DMS79 treated with DMSO at 0.1 percent for 48 hours (cell line): ENCODE measurements at places on chromosomes 16 and 17.

- DNase-seq, result no peak
These were observed 572.2 kb upstream of the SOX9 start for GRCh38 chr17:71548540-71549190.

GRCh38 chr17:78568494-78569115 lies 8.6 kb downstream of the DNAH17 start:
- no peak for DNase-seq

DNA sequence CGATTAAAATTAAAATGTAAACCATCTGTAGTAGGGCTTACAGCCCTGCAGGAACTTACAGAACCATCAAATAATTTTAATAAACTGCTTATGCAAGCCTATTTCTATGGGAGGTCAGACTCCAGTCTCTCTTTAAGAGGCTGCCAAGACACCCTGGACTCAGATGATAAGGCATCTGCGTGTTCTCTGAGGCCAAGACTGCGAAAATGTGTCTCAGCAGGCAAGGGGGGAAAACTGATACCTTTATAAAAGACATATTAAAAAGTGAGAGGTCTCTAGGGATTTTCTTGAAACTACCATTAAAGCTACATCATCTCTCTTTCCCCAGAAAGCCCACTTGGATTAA lies 32.2 kb downstream of the MPHOSPH6 start:
- DNase-seq, result no peak

- DNase-seq, result no peak
These were observed 1.4 kb downstream of the MPRIP start for GRCh38 chr17:17043461-17044271.

GRCh38 chr17:21285164-21286065 lies 904 bp downstream of the MAP2K3 start:
- DNase-seq, result peak; percentile 24

DNA sequence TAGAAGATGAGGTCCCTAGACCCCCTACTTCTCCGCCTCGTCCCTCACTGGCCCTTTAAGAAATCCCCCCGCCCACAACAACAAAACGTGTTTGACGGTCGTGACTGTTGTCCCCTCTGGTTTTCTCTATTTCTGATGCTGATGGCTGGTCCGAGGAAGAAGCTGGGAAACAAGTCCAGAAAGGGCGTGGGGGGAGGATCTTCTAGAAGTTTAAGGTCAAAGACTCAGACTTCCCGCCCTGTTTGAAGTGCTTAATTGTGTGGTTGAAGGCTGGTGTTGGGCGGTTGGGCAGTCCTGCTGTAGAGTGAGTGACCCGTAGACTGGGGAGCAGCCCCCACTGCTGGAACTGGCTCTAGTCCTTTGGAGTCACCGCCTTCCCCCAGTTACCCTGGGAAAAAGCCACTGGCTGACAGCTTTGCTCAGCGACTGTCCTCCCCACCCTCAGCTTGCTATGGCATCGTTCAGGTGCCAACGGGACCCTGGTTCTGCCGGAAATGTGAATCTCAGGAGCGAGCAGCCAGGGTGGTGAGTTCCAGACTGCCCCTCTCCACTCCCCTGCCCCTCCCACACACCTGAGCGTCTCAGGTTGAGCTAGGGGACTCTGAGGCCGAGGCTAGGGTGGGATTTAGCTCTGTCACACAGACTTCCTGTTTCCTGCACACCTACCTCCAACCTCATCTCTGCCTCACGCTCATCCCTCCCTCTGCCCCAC lies 1.6 kb downstream of the MLLT6 start:
- no peak for DNase-seq

DNA sequence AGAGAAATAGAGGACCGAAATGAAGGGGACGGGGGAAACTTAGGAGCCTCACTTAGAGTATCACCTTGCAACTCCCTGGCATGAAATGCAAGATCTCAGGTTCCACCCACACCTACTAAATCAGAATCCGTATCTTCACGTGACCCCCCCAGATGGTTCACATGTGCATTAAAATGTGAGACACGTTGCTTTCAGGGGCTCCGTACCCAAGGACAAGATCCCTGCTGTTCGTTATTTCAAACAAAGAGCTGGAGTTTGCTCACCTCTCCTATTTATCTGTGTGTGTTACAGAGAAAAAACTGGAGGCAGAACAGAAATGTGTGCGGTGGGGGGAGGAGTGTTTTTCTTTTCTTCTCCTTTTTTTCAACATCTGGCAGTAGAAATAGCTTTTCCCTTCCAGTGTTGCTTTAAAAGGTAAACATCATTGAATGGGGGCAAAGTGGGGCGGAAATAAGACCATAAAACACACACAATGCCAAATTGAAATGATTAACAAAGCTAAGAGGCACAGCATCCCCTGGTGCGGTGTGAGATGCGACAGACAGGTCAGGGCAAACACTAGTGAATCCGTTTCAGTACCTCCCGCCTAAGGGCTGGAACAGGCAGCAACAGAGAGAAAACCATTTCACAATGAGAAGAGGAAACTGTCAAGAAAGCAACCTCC lies 145.4 kb downstream of the SOX9 start:
- DNase-seq, result no peak

GRCh38 chr16:67372664-67373063 lies 20.6 kb downstream of the TPPP3 start:
- DNase-seq, result peak; percentile 2

- DNase-seq, result no peak
These were observed 250.8 kb downstream of the XYLT1 start for GRCh38 chr16:17219991-17220390.

GRCh38 chr17:28717578-28718332 lies at the start of gene RAB34:
RAB34 (minus strand) TSS chr17:28717868; CDS start chr17:28717266, 602 bp downstream.
- peak; percentile 89 for DNase-seq

GRCh38 chr17:68273722-68274121 lies 17.2 kb downstream of the SLC16A6 start:
- DNase-seq, result no peak

DNA sequence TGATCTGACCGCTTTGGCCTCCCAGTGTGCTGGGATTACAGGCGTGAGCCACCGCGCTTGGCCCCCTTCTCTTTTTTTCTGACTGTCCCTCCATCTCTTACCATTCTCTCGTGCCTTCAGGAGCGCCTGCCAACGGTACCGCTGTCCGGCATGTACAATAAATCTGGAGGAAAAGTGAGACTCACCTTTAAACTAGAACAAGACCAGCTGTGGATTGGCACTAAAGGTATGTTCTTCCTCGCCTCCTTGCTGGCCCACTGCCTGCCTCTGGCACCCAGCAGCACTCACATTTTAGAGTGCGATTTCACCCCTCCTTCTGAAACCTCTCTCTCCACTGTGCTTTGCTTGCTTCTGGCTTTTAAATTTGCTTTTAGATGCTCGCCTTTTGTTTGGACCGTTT lies 5.0 kb downstream of the UBFD1 start:
- DNase-seq, result no peak

DNA sequence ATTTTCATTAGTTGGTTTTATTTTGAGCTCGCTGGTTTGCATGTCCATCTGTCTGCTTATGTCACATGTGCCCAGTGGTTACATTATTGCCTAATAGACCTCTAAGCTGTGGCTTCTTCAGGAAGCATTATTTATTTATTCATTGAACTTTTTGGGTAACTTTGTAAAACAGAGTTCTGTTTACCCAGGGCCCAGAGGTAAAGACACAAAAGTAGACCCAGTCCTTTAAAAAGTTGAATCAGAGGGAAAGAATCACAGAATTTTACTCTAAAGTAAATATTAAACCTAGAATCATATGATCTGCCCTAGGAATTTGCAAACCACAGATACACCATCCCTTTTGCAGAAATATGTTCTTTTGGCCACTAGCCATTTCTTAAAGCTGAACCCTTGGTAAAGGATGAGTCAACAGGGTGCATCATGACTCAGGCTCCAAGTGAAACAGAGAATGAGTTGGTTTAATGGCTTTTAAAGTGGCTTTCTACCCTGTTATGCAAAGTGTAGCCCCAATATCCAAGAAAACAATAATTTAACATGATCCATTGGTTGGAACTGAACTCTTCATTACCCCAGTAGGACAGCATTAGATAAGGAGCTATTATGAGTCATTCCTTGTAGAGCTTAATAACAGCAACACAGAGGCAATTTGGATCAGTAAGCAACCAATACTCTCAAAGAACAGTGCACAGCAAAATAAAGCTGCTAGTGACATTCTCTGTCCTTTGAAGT lies 236.3 kb downstream of the KCNJ2 start:
- DNase-seq, result no peak

DNA sequence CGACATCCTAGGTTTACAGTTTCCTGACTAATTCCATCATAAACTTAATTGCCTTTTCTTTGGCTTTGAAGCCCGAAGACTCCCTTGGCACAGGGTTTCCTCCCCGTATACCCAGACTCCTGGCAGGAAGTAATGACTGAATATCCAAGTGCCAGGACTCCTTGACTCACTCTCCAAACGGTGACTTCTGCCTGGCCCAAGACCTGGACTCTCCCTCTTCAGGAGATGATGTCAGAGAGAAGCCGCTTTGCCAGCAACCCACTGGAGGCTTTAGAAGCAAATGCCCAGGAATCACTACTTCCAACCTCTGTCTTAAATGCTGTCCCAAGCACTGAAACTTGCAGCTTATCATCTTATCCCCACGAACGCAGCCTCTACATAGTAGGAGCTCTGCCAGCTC lies 146.5 kb downstream of the RGS9 start:
- no peak for DNase-seq

DNA sequence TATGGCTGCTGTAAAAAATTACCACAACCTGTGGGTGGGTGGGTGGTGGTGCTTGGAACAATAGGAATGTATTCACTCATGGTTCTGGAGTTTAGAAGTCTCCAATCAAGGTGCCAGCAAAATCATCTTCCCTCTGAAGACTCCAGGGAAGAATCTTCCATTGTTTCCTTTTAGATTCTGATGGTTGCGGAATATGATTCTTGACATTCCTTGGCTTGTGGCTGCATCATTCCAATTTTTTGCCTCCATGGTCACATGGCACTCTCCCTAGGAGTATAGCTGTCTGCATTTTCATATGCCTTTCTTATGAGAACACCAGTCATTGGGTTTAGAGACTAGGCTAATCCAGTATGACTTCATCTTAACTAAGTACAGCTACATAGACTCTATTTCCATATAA lies 401.0 kb downstream of the HS3ST3B1 start:
- no peak for DNase-seq

DNA sequence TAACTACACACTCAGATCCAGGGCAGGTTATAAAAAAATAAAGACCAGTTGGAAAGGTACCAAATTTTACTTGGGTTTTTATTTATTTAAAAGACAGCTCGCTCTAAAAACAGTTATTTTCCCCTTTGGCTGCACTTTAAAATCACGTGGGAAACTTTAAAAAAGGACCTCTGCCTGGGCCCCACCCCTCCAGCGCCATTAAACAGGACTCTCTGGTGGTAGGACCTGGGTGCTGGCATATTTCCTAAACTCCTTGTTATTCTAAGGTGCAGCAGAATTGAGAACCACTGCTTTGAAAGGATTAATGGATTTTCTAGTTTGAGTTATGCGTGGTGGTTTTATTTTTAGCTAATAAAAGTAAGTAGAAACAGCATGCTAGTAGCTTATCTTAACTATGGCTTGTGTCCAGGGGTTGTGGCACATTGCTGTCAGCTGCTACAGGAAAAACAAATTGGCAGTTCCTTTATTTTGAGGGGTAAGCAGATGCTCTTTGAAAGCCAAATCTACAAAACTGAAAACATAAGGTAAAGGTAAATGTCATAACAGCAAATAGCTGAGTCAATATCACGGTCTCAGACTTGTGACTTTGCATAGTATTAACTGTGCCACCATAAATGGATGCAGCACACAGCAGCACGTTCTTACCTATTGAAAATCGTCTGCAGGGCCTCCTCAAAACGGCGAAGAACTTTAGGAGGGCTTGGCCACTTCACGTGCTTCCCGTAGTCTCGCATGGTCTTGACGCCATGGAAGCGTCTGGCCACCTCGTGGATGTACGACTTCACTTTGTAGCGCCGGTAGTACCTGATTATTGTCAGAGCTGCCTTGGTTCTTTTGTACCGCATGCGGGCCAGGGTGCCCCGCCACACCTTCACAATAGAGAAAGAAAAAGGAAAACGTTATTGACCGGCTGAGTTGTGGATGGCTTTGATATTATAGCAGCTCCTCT lies 172.0 kb downstream of the CDK5R1 start:
- DNase-seq, result no peak

- no peak for DNase-seq
These were observed 2.4 kb downstream of the PPM1D start for GRCh38 chr17:60602385-60602742.

GRCh38 chr17:61431594-61432311 lies 20.5 kb upstream of the TBX4 start:
- DNase-seq, result no peak

DNA sequence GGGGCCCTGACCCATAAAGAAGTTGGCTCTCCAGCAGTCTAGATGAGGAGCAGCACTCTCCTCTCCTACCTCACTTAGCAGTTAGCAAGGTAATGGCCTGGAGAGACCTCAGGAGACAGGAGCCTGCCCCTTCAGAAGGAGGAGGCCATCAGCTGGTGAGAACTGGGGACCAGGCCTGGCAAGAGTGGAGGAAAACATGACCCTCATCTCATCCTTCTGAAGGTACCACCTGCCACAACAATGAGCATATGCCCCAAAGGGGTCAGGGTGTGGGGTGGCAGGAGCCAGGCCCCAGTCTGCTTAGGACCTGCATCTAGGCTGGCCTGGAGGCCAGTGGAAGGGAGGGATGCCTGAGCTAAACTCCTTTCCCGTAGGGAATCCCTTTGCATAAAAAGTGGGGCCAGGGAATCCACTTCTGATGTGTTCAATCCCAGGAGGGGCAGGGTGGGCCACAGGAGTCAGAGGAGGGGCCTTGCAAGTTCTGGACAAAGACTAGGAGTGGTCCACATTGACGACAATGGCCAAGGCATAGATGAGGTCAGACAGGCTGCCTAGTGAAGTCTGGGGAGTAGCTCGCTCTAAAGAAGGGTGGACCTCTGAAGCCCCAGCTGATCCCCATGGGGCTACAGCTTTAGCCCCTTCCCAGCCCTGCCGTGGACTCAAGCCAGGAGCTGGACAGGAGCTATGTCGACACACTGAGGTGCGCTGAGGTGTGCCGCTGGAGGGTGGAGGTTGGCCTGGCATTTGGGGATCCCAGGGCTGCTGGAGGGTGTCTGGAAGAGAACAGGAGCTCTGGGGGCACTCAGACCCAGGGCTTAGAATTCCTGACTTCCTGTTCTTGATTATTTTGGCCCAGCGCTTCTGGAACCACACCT lies 986 bp downstream of the SEBOX start:
- no peak for DNase-seq

DNA sequence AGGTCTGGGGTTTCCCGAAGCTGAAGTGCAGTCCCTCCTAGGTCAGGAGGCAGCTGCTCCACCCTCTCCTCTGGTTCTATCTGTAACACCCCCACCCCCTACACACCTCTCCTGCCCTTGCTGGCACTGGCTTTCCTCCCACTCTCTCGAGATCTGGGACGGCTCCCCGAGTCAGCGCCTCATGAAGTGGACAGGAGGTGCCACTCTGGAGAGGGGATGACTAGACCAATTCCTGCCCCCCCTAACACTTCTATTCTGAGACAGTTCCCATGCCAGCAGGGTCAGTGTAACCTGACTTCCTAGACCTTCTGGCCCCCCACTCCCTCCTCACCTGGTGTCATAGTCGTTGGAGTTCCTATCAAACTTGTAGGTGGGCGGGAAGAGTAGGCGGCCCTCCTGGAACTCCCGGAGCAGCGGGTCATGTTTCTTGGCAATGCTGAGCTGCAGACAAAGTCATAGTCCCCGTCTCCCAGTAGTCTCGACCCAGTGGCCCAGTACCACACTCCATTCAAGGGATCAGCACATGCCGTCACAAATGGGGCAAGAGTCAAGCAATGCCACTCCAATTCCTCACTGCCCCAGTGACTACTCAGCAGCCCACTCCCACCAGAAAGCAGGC lies 9.7 kb downstream of the INPP5K start:
- DNase-seq, result no peak

- DNase-seq, result no peak
These were observed 8.9 kb upstream of the CDC42EP4 start for GRCh38 chr17:73320601-73321264.
